Stimulated activated CD4-positive, alpha-beta T cell treated with anti-CD3 and anti-CD28 coated beads, Interleukin-2, amount 100 ng/mL, for 24 hours (primary cell): ENCODE measurements at places on chromosomes 2 and 18.

GRCh38 chr2:9774266-9774665 lies 69.0 kb upstream of the TAF1B start:
- DNase-seq, result no peak

- no peak for DNase-seq
These were observed 462.7 kb downstream of the METTL4 start for GRCh38 chr18:2108591-2108990.

DNA sequence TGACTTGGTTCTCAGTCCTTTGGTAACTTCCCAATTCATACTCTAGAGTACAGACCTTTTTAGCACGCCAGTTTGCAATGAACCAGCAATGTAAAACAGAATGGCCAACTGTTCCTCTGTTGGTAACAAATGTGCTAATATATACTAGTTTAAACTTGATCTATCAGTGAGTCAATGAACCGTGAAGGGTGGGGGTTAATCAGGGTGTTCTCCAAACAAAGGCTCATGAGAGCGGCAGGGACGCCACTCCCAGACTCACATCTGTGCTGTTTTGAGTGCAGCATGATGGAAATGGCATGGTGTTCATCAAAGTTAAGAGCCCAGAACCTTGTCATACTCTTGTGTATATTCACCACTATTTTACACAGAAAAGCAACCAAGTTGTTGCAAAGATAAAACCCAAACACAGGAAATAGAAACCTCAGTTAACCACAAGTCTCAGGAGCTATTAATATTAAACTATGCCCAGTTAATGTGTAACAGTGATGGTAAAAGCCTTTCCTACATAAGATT lies 70.3 kb downstream of the CERKL start:
- no peak for DNase-seq

DNA sequence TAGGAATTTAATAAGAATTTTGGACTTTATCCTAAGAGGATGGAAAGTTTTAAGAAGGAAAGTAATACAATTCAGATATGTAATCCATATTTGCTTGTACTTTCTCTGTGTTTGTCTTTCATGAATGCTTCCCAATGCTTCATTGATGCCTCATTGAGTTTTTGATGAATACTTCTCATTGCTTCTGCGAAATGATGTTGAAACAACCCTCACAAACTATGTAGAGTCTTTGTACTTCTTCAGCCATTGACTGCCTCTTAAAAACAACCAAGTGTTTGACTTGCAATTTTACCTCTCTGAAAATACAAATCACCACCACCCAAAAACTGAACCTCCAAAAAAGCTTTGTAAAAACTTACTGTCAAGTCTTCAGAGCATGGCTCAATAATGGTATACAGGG lies 424.1 kb downstream of the ERBB4 start:
- DNase-seq, result no peak

DNA sequence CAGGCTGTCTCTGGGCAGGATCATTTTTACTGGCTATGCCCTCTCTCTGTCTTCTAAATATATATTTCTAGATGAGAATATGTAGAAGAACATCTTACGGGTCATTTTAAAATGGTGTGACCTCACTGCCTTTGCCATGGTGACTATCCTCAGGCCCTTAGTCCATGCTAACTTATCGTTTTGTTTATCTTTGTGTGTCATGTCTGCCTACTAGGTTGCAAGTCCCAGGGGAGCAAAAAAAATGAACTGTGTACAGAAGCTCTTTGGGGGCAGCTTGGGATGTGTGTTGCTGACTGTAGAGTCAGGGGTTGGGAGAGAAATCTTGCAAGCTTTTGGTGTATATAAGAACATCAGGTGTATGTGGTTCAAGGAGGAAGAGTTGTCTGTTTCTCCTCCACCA lies 11.0 kb downstream of the CPSF3 start:
- DNase-seq, result no peak

- DNase-seq, result peak; percentile 78
These were observed 46.1 kb downstream of the TMEM185B start for GRCh38 chr2:120177001-120177621.

DNA sequence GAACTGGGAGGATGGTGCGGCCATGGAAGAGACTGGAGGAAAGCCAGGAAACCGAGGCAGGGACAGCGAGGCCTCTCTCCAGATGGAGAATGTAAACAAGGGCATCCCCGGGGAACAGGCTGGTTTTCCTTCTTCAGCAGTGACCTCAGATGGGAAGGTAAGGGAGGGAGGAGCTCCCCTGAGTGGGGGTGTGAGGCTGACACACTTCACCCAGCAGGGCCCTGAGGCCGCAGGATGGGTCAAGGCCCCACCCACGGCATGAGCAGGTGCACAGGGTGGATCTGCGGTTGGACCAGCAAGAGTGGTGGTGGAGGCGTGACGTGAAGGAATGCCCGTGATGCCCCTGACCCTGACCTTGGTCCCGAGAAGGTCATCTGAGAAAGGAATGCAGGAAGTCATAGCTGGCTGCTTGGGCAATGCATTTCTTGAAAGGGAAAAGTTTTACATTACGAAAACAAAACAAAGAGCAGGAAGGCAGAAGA lies 48.1 kb downstream of the ADCY3 start:
- DNase-seq, result no peak

DNA sequence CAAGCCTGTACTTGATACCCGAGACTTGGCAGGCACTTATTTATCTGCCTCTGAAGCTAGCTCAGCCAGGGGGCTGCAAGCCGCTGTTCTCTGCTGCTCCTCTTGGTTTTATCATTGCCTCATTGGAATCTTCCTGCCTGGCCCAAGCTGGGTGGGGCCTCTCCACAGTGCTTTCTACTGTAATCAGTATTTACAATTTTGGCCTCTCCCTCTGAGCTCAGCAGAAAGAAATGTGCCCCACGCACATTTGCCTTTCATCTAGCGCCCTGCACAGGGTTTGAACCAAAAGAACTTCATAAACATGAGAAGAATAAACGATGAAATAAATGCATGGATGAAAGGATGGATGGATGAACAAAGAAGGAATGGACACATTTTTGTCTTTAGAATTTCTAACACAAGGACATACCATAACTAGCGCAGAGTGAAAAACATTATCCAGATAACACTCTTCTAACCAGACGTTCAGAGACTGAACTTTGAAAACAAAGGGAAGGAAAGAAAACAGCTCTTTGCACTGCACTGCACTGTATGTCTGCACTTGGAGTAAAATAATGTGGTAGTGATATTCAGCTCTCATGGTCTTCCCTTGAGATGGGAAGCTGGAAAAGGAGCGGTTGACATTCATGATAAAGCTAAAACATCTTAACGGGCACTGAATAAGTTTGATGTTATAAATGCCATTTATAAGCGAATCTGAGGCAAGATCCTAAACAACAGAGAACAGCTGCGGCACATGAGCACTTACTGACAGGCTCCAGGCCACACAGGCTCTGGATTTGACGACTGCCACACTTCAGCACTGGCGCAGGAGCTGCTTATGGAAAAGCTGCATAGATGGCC lies 86.8 kb upstream of the SP3 start:
- DNase-seq, result no peak

- no peak for DNase-seq
These were observed 112.1 kb downstream of the LTBP1 start for GRCh38 chr2:33058716-33059470.

- DNase-seq, result peak; percentile 74
These were observed 15.2 kb downstream of the FBXO41 start for GRCh38 chr2:73268830-73269685.

- no peak for DNase-seq
These were observed 162.6 kb downstream of the KCNE4 start for GRCh38 chr2:223214394-223215253.

DNA sequence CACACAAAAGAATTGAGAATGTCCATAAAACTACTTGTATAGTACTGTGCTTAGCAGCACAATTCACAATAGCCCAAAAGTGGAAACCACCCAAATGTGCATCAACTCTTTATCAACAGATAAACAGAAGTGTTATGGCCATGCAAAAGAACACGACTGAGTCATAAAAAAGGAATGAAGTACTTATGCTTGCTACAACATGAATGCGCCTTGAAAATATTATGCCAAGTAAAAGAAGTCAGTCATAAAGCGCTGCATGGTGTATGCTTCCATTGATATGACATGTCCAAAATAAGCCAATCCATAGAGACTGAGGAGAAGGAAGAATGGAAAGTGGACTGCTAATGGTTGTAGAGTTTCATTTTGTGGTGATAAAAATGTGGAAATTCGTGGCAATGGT lies 12.1 kb upstream of the MAP2 start:
- DNase-seq, result no peak

DNA sequence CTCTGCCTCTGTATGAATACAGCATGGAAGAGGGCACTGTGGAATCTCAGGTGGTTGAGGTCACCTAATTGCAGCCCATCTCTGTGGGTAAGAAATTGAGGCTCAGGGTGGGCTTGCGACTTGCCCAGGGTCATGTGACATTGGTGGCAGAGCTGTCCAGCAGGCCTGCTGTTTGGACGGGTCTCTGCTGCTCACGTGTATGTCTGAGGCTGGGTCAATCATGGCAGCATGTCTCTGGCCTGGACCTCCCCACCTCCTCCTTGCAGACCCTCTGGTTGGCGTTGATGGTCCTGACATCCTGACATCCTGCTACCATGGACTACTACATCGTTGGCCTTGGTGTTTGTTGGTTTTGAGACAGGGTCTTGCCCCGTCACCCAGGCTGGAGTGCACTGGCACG lies 64.3 kb upstream of the HPCAL1 start:
- no peak for DNase-seq

- DNase-seq, result peak; percentile 50
These were observed 615 bp downstream of the ADNP2 start for GRCh38 chr18:80109676-80110078.

DNA sequence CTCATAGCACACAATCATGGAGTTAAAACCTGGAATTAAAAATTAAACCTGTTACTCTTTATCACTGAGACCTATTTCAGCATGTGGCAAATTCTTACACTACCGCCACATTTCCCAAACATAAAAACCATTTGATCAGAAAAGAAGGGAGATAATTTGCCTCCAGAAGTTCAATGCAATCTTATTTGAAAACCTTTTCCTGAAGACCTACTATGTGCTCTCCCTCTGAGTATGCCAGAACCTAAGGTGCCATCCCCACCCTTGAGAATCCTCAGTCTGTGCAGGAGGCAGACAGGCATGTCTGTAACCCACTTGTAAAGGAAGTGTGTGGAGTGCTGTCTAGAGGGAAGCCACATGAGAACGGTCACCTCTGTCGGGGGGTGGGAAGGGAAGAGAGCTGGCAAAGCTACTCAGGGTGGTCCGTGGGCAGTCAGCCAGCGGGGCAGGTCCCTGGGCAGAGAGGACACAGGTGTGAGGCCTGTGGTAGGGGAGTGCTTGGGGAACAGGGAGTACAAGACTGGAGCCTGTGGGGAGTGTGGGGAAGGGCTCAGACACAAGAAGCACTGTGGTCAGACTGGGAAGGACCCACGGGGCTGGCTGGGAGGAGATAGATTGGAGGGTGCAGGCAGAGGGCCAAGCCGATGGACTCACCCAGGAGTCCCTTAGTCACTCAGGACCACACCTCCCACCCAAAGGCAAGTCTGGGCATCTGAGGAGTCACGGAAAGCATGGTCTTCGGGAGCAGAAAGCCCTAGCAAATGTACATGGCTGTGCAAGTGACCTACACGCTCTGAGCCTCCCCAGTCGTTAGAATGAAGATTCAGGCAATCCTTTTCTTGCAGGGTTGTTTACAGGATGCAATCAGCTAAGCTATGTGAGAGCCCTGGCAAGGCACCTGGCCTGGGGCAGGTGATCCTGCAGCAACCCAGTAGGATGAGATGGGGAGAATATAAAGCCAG lies 22.8 kb downstream of the CRACDL start:
- no peak for DNase-seq

DNA sequence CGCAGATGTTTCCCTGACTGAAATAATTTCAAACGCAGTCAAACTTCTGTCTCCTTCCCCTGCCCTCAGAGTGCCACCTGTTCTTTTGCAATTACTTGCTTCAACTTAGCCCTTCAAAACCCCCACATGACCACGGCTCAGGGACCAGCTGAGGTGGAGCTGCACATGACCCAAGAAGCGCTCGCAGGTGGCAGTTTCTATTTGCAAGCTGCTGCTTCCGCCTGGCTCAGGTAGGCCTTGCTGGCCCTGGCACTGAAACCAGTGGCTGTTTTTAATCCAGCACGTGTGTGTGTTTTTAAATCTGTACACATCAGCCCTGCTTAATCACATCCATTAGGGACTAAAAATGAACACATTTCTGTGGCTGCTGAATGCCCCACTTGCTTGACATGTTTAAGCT lies 95.3 kb downstream of the CCDC93 start:
- DNase-seq, result no peak

- no peak for DNase-seq
These were observed 94.0 kb downstream of the LAMA1 start for GRCh38 chr18:7023581-7023980.

- no peak for DNase-seq
These were observed 435.7 kb downstream of the TXNL1 start for GRCh38 chr18:56202678-56203077.

- DNase-seq, result no peak
These were observed 149.2 kb upstream of the NCKAP5 start for GRCh38 chr2:133717497-133717896.

- DNase-seq, result no peak
These were observed 814.2 kb downstream of the LRP1B start for GRCh38 chr2:141316606-141317005.

GRCh38 chr18:63881851-63882250 lies 5.7 kb upstream of the SERPINB2 start:
- DNase-seq, result no peak

- no peak for DNase-seq
These were observed 67.1 kb downstream of the CCDC102B start for GRCh38 chr18:68865021-68865420.
